ENCODE measurements at places on chromosomes 12 and 14.

GRCh38 chr14:59905188-59905587 lies 14.8 kb upstream of the LRRC9 start:
- DNase-seq = no peak

- DNase-seq = no peak
Measured at GRCh38 chr14:79916892-79917291, 294.4 kb downstream of the DIO2 start.

DNA sequence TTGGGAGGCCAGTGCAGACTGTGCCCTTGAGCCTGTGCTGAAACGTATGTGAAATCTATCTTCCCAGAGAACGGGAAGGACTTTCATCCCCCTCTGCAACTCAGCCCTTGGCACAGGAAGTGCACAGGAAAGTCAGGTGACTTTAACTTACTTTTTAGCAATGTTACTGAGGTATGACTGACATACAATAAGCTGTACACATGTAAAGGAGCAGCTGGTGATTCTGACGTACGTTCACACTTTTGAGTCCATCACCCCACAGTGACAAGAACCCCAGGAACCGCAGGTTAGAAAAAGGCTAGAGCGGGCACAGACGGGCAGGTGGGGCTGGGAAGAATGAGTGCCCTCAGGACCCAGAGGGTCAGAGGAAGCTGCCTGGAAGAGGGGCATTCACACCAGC lies 48.0 kb downstream of the ARL6IP4 start:
- no peak for DNase-seq

- DNase-seq = no peak
Measured at GRCh38 chr12:31214626-31215517, 111.1 kb downstream of the SINHCAF start.

- DNase-seq = no peak
Measured at GRCh38 chr14:56120091-56120691, 2.0 kb downstream of the PELI2 start.

Measured in T-cell (primary cell).